ENCODE measurements at places on chromosomes 7 and 10.

- no peak for DNase-seq
Observed at GRCh38 chr10:87635498-87636312, 24.0 kb upstream of the PAPSS2 start.

GRCh38 chr7:1539882-1540775 lies 9.6 kb downstream of the MAFK start:
- no peak for DNase-seq

- no peak for DNase-seq
Observed at GRCh38 chr10:99660662-99661376, 1.5 kb downstream of the ENTPD7 start.

DNA sequence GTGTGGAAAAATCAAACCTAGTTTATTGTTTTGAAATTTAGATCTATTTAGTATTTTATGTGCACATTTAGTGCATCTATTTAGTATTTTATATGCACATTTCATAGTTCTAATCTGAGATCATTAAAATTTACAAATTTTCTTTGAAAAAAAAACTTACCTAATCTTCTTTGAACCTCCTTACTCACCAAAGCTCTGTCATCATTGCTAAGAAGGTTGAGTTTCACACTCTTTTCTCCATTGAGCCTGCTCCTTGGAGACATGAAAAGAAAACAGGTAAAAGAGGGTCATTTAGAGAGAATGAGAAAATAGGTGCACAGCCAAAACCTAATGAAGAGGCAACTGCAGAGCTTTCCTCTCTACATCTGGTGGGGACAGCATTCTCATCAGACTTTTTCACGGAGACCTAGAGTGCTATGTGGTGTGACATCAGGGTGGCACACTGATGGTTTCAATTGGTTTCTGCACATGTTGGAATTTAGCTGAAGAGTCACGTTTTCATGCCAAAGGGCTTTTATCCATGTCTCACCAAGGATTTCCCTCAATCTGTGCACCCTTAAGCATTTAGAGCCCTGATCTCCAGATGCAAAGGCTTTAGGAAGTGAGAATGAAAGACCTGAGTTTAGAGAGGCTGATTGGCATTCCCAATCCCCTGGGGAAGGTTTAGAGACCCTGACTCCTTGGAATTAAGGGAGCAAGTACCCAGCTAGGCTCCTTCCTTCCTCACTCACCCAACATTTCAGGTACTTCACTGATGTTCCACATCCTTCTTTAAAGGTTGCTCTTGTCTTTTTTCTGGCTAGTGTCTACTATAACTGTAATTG lies 89.2 kb upstream of the CAPZA2 start:
- no peak for DNase-seq

- DNase-seq: no peak
Observed at GRCh38 chr7:79778786-79779770, 325.6 kb upstream of the MAGI2 start.

- DNase-seq: no peak
Observed at GRCh38 chr7:71925663-71926062, 486.5 kb downstream of the CALN1 start.

DNA sequence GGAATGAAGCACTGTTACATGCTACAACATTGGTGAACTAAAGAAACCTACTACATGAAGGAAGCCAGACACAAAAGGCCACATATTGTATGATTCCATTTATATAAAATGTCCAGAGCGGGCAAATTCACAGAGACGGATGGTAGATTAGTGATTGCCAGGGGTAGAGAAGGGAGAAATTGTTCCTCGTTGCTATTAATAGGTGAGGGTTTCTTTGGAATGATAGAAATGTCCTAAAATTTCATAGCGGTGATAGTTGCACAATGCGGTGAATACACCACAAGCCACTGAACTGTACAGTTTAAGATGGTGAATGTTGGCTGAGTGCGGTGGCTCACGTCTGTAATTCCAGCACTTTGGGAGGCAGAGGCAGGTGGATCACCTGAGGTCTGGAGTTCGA lies 29.0 kb downstream of the DENND2A start:
- no peak for DNase-seq

DNA sequence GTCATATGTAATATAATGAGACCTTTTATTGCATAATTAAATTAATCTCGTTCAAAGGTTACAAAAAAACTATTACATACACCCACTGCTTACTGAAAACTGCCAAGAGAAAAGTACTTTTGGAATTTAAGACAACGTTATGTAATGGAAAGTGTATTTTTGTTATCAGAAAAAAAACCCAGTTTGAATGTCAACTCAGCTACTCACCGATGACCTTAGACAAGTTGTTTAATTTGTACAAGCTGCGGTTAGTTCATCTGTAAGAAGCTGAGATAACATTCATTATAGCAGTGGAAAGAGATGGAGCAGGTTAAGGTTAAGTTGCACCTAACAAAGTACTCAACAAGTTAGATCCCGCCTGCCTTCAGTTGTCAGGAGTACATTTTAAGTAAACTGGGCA lies 1.1 kb downstream of the PSMA2 start:
- no peak for DNase-seq

GRCh38 chr10:93493162-93493561 lies 3.2 kb upstream of the CEP55 start:
- DNase-seq: no peak

DNA sequence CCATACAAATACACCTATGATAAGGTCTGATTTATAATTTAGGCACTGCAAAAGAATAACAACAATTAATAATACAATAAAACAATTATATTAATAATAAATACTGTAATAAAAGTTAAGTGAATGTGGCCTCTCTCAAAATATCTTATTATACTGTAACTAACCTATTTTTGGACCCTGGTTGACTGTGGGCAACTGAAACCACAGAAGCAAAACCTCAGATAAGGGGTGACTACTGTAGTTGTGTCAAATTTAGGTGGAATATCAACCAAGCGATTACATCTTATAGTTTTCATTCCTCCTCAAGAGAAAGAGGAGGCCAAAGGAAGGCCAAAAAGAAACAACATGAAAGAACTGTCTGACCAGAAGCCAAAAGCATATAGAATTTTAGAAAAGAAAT lies 103.9 kb downstream of the SKAP2 start:
- DNase-seq: no peak

- peak; percentile 85 for DNase-seq
Observed at GRCh38 chr7:108525327-108525984, 479 bp downstream of the PNPLA8 start.

DNA sequence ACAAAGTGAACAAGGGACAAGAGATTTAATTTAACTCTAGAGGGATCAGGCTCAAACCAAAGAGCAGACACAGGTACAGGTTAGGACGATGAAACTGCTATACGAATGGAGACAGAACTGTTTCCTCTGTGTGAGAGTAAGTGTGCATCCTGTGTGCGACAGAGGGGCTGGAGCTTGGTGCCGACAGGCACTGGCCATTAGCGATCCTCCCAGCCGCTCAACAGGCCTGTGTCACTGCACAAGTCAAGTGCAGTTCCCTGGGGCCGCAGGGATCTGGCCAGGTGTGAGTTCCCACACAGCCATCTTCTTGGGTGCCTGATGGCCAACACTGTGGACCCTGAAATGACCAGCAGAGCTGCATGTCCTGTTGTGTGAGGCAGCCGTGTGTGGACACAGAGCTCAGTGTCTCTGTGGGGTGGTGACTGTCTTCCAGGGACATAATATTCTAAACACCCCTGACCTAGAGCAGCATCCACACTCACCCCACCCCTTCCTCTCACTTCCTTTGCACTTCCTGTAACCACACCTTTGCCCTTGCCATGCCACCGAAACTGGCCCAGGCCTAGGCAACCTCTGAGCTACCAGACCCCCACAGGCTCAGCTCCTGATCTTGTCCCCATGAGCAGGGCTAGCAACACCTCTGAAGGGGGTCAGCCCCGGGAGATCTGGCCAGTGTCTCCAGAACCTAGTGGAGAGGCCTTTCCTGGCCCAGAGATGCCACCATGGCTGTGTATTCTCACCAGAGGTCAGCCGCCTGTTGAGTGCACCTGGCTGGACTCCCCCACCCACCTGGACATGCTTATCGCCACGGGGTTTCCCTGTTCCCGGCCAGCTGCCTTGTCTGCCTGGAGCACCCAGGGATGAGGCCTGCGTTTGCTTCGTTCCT lies 11.7 kb upstream of the TBRG4 start:
- no peak for DNase-seq

DNA sequence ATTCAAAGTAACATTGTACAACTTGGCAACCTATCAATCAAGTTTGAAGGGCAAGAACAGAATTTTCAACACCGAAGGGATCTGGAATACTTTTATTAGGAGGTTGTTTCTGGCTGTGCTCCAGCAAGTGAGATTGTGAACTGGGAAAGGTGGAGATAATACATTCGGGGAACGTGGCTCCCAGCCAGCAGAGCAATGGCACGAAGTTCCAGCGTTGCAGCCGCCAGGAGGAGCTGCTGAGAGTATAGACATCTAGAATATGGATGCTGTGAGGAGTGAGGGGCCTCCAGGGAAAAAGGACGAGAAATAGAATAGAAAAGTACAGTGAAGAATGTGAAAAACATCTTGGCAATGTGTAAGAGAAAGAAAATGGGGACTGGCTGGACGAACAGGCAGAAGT lies 69.5 kb downstream of the TCERG1L start:
- no peak for DNase-seq

- no peak for DNase-seq
Observed at GRCh38 chr10:124601016-124601415, 139.4 kb downstream of the LHPP start.

GRCh38 chr10:103661198-103661950 lies 167.9 kb downstream of the NEURL1 start:
- DNase-seq: peak; percentile 92

DNA sequence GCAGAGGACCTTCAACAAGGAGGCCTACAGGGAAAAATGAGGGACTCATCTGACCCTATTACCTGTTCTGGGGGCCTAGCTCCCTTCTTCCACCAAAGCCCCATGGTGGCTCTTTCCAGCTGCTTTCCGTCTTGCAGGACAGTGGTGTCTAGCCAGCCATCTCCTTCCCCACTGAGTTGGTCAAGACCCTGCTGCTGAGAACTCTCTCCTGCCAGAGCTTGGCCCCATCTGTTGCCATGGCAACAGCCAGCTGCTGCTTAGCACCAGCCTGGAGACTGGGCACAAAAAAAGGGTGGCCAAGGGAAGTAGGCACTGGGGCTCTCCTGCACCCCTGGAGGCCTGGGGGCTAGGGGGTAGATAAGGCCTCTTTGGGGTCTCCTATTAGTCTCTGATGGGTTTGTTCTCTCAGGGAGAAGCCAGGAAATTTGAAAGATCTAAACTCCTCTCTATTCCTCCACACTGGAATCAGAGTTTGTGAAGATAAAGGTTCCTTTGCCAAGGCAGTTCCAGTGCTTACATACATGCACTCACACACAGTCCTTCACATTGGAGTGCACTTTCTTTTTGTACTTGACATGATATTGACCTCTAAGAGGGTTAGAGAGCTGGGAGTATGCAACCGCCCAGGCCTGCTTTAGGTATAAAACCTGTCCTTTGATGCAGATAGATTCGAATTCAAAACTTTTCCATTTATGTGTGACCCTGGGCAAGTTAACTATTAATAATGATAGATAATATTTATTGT lies 15.8 kb downstream of the TSPAN33 start:
- DNase-seq: no peak

DNA sequence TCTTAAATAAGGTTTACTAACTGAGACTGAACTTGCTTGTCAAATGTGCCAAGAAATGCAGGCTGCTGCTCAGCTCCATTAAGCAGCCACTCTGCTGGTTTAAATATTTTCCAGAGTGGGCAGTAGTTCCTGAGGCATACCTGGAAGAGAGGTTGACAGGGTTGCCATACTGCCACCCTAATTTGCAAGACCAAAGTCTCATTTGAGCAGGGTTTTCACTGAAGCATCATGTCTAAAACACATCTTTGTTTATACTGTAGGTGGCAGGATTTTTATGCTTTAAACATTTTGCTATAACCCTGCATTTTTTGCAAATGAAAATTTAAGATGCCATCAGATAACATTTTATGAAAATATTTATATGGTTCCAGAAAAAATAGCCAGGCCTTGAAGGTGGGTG lies 618.0 kb upstream of the LRRTM3 start:
- no peak for DNase-seq

DNA sequence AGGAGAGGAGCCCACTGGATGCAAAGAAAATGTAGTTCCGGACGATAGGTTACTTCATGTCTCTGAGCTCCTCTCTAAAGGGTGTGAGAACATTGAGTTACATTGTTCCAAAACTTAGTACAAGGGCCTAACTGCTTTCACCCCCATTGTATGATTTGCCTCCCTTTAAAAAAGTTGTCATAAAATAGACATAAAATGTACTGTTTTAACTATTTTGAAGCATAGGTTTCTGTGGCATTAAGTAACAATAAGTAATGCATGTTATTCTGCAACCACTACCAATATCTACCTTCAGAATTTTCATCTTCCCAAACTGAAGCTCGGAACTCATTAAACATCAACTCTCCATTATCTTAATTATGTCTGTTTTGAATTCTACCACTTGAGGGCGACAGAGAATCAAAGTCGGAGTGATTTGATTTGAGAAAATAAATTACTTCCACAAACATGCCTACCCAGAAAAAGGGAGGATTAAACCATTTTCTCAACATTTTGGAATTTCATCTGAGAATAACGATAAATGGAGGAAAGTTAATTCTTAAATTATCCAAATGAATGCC lies 2.7 kb downstream of the IGFBP1 start:
- peak; percentile 52 for DNase-seq

DNA sequence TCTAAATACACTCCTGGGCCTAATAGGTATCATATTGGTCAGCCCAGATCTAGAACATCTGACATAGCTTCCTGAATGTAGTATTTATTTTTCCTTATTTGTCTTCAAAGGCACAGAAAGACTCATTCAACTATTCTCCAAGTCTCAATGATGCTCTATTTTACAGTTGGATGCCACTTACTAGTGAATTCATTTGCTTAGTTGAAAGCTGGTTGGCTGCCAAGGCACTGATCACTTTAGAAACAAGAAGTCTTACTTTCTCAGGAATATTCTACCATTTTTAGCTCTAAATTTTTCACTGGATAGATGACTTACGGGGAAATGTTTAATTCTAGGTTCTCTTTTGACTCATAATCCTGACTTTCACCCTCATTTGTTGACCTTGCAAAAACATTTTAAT lies 863.4 kb downstream of the SORCS1 start:
- DNase-seq: no peak

- DNase-seq: no peak
Observed at GRCh38 chr10:36721871-36722270, 403.5 kb upstream of the ANKRD30A start.

DNA sequence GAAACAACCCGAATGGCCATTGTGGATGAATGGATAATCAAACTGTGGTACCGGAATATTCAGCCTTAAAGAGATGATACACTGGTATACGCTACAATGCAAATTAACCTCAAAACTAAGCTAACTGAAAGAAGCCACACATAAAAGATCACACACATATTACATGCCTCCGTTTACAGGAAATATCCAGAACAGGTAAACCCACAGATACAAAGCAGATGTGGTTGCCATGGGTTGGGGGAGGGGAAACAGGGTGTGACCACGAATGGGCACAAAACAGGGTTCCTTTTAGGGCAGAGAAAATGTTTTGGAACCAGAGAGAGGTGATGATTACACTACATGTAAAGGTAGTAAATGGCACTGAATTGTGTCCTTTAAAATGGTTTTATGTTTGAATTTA lies 16.6 kb downstream of the ESYT2 start:
- no peak for DNase-seq

DNA sequence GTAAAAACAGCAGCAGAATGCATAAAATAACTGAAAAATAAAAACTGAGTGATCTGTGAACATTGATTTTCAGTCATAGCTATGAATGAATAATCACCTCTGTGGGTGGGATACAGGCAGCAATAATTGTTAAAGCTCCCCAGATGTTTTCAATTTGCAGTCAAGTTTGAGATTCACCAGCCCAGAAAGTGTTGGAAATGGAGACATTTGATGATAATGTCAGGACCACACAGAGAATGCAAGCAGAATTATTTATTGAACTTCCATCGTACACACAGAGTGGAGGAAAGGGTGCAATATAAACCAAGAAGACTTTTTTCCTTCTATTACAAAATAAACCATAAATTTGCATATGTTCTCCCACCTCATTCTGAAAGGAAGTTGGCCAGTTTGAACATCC lies 601.7 kb downstream of the ANKRD7 start:
- no peak for DNase-seq
